ENCODE measurements at places on chromosomes 2 and 18.

DNA sequence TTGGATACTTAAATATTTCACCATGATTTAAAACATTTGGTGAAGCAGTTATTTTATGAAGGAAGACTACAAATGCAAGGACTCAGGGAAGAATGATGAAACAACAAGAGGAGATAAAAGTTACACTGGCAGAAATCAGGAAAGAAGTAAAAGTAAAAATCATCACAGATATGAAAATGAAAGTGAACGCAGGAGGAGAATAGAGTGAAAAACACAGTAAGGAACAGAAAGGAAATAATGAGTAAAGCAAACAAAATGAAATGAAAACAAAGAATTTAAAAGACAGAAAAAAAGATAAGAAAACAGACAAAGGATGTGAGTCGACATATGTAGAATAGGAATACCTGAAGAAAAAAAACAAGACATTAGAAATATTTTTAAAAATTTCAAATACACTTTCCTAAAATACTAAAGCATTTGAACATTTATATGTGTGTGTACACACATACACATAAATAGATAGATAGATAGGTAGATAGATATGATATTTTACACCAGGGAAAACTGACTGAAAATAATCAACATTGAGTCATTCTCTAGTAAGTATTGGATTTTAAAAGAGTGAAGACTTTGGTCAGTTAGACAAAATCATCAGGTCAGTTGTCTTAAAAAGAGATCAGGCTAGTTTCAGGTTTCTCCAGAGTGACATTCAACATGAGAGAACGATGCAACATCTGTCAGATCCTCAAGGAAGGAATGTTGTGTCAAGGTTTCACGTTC lies 12.1 kb upstream of the KDSR start:
- DNase-seq: no peak

GRCh38 chr18:11091746-11092145 lies 57.6 kb downstream of the PIEZO2 start:
- DNase-seq: no peak

GRCh38 chr2:25363733-25364132 lies 22.0 kb upstream of the DNMT3A start:
- no peak for DNase-seq

DNA sequence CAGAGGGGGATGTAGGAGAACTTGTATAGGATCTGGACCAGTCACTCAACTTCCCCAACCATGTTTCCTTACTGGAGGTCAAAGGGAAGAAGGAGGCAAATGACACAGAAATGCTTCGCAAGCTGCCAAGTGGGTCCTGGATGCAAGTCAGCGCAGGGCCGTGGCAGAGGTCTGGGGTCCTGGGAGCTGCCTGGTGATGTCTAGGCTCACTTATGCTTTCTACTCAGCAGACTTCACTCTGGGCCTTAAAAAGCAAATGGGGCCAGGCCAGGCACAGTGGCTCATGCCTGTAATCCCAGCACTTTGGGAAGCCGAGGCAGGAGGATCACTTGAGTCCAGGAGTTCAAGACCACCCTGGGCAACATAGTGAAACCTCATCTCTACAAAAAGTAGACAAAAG lies 19.9 kb downstream of the HS1BP3 start:
- no peak for DNase-seq

GRCh38 chr2:131034122-131035051 lies 58.9 kb downstream of the FAM168B start:
- no peak for DNase-seq

- DNase-seq: no peak
Observed at GRCh38 chr18:35750929-35751328, 169.4 kb downstream of the GALNT1 start.

DNA sequence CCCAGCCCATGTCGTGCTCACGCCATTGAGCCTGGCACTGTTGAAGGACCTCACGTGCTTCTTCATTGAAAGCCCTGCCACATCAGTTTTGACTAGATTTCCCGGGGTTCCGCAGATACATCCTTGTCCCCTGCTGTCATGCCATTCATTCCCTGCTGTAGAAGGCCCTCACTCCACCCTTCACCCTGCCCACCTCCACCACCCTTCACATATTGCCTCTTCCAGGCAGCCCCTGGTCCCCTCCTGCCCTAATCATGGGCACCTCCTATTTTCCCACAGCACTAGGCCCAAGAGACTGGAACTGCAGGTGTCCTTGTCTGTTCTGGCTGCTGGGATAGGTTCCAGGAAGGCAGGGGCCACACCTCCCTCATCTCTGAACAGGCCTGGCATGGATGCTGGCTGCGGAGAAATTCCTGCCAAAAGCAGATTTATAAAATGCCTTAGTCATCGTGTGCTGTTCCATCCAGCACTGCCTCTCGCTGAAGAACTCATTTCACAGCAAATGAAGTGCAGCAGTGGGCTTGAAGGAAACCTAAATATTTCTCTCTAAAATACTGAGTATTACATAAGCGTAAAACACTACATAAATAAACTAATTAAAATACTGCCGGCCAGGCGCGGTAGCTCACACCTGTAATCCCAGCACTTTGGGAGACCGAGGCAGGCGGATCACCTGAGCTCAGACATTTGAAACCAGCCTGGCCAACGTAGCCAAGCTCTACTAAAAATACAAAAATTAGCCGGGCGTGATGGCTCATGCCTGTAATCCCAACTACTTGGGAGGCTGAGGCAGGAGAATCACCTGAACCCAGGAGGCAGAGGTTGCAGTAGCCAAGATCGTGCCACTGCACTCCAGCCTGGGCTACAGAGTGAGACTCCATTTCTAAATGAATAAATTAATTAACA lies 38.4 kb downstream of the EIF4E2 start:
- DNase-seq: no peak

GRCh38 chr2:18625563-18625962 lies 36.2 kb upstream of the NT5C1B start:
- no peak for DNase-seq

GRCh38 chr2:100809506-100809905 lies 10.4 kb upstream of the NPAS2 start:
- no peak for DNase-seq

DNA sequence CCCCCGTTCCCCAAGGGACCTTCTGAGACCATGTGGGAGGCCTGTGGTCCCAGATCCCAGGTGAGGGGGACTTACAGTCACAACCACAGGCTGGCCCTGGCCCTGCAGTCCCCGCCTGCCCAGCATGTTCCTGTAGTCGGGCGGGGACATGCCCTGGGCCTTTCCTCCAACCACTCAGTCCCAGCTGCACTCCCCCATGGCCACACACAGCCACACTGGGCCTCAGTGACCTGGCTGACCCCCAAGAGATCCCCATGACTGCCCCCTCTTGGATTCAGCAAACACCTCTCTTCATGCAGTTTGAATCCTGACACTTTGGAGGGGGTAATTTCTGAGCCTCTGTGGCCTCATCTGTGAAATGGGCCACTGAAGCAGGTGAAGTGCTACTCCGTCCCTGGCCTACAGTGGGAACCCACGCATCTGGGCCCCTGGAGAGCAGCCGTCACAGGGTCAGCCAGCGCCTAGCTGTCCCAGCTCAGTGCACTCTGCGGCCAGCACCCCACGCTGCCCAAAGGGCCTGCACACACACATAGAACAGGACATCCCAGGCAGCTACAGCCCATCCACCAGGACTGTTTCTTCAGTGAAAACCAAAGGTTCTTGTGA lies 12.7 kb upstream of the ARHGEF4 start:
- no peak for DNase-seq

GRCh38 chr18:77470569-77471413 lies 221.1 kb downstream of the GALR1 start:
- no peak for DNase-seq

DNA sequence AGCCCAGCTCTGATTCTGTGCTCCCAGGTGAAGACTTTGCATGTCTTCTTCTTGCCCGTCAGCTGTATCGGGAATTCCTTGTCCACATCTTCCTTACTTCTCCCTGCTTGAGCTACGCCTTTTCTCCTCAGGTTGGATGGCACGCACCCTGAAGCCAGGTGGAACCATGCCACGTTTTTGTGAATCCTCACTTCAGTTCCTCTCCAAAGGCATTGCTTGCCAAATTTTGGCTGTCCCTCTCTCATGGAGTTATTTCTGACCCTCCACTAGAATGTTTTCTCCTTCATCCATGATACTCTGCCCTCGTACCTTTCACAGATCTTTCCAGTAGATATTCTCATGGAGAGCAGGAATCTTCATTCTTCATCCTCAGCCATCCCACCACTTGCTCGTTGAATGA lies 20.2 kb downstream of the ZCCHC2 start:
- DNase-seq: no peak

- DNase-seq: no peak
Observed at GRCh38 chr2:197170208-197170607, 140.4 kb downstream of the ANKRD44 start.

- DNase-seq: no peak
Observed at GRCh38 chr2:96103187-96103601, 13.2 kb downstream of the ADRA2B start.

- no peak for DNase-seq
Observed at GRCh38 chr2:8525582-8526402, 156.1 kb upstream of the ID2 start.

DNA sequence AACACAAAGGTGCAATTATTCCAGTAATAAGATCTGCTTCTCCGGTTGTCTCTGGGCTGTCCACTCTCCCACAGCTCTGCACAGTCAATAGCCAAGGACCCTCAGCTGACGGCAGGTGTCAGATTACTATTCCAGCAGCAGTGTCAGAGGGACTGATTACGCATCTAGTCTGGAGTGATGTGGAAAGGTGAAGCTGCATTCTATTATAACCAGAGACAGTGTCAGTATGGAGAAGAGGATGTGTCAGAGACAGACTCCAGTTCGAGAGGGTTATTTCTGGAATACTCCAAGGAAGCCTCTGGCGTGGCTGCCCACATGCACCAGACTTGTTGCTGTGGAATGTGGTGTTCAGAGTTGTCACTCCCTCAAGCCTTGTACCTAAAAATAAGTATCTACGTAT lies 163.6 kb upstream of the TMEM200C start:
- DNase-seq: no peak

- no peak for DNase-seq
Observed at GRCh38 chr2:231461516-231461971, 2.7 kb downstream of the NCL start.

DNA sequence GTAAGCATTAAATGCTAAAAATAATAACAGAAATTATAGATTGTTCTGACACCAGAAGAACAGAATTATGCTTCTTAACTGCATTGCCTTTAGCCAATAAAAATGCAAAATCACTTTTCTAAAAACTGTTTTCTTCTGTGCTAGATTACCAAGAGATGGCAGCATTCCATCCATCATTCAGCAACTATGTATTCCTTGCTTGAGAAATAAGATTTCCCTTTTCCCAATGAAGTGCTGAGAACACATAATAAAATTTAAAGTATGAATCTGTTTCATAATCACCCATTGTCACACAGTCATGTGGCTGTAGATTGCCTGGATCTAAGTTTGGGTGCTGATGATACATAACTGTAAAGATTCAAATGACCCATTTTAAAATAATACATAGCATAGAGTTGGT lies 504.2 kb downstream of the TDRD15 start:
- no peak for DNase-seq
